ENCODE measurements at places on chromosomes 7 and 10.
A peak's percentile ranks its signal among the peaks of the same experiment; 100 is the strongest.

- no peak for DNase-seq
Measured at GRCh38 chr10:118845776-118846175, 91.0 kb upstream of the CACUL1 start.

DNA sequence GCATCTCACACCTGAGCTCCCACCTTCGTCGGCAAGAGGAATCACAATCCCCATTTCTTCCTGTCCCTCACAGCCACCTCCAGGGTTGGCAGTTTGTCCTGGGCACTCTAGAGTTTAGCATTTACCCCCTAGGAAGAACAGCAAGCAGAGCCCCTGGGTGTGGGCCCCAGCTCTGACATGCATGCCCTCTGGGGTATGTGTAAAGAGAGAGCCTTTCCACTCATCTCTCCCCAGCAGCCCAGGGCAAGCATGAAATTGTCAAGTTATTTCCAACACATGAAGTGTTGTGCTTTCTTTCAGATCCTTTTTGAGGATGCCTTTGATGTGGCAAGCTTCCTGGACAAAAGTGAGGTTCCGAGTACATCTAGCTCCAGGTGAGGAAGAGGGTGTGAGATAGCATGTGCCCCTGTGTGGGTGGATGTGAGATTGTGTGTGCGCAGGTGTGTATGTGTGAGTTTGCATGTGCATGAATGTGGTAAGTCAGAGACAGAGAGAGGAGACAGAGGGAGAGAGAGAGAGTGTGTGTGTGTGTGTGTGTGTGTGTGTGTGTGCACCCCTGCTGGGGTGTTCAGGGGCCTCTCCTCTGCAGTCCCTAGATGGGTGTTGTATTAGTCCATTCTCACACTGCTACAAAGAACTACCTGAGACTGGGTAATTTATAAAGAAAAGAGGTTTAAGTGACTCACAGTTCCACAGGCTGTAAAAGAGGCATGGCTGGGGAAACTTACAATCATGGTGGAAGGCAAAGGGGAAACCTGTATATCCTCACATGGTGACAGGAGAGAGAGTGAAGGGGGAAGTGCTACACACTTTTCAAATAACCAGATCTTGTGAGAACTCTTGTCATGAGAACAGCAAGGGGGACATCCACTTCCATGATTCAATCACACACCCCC is 18.1 kb downstream of the STRA8 start:
- no peak for DNase-seq

DNA sequence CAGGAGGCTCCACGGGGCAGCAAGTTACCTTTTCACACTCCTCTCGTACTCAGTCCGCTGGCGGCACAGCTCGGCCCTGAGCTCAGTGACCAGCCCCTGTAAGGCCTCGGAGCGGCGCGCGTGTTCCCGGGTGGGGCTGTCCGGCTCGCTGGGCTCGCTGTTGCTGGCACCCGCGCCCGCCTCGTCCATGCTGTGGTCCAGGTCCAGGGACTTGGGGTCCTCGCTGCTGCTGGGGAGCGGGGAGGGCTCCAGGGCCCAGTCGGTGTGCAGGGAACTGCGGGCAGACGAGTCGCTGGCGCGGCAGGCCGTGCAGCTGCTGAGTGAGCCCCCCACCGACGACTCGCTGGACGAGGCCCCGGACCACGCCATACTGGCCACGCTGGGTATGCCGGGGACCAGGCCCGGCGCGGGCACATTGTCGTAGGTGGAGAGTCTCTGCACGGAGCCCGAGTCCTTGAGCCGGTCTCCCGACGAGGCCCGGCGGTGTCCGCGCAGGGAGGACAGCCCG is 143.8 kb downstream of the MAPK8 start:
- no peak for DNase-seq

GRCh38 chr10:12583891-12584595 is 234.7 kb downstream of the CAMK1D start:
- no peak for DNase-seq

GRCh38 chr10:49365275-49365674 is 30.6 kb downstream of the DRGX start:
- no peak for DNase-seq

GRCh38 chr7:18693816-18694215 is 198.3 kb downstream of the HDAC9 start:
- DNase-seq, result no peak

DNA sequence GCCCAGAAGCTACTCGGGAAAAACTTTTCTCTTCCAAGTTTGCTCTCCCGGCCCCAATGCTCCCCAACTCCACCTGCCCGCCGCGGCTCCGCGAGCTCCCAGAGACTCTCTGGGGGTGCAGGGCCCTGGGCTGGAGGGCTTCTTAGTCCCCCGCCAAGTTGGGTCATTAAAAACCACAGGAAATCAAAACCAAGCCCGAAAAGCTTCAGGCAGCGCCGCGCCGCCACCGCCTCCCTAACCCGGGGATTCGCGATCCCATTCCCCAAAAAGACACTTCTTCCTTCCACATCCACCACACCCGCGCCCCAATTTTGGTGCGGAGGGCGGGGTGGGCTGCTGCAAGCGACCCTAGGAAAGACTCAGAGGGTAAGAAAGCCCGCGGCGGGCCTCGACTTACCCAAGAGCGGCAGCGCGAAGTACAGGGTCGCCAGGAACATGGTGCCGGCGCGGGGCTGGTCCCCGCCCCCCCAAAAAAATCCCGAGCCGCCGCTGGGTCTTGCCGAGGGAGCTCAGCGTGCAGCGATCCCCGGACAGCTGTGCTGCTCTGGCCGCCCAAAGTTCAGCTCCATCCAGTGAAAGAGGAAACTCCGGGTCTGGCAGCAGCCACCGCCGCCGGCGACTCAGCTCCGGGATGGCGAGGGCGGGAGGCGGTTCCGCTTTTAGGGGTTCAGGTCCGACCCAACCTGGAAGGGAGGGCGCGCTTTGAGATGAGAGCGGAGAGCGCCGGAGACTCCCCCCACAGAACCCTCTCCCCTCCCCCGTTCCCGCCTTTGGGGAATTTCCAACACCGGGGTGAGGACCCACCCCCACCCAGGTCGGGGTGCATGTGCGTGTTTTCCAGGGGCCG is 1.2 kb downstream of the GFRA1 start:
- peak; percentile 45 for DNase-seq

- no peak for DNase-seq
Measured at GRCh38 chr7:104950006-104950405, 64.0 kb upstream of the KMT2E start.

- DNase-seq, result no peak
Measured at GRCh38 chr7:22718200-22718711, 8.7 kb upstream of the IL6 start.

GRCh38 chr7:35729061-35729783 is 34.3 kb upstream of the HERPUD2 start:
- no peak for DNase-seq

DNA sequence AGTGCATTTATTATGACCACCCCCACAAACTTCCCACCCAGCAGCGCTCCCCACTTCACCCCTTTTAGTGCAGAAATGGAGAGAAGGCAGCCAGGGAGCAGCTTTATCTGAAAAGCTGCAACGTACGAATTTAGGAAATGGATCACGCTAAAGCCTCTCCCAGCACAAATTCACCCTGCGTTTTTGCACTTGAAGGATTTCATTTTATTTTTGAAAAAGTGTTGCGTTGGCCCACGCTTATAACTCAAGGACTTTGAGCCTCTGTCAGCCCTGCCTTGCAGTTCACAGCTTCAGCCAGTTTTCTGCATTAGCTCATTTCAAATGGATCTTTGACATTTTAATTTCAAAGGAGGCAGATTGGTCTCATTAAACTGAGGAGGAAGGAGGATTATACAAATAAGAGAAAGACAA is 556.1 kb downstream of the KCNMA1 start:
- DNase-seq, result no peak

DNA sequence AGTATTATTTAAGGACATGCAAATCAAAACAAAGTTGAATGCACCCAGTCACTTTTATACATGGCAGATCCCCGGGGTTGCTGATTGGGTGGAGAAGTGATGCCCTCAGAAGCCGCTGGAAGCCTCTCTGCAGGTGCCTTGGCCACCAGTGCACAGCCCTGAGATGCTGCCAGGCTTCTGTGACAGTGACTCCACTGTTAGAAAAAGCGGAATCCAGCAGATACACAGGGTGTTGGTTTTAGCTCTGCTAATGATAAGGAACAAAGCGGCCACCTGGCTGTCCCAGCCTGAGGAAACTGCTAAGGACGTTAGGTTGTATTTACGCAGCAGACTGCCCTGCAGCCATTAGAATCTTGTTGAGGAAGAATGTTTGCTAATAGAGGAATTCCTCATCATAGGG is 47.5 kb downstream of the JAKMIP3 start:
- DNase-seq, result no peak

DNA sequence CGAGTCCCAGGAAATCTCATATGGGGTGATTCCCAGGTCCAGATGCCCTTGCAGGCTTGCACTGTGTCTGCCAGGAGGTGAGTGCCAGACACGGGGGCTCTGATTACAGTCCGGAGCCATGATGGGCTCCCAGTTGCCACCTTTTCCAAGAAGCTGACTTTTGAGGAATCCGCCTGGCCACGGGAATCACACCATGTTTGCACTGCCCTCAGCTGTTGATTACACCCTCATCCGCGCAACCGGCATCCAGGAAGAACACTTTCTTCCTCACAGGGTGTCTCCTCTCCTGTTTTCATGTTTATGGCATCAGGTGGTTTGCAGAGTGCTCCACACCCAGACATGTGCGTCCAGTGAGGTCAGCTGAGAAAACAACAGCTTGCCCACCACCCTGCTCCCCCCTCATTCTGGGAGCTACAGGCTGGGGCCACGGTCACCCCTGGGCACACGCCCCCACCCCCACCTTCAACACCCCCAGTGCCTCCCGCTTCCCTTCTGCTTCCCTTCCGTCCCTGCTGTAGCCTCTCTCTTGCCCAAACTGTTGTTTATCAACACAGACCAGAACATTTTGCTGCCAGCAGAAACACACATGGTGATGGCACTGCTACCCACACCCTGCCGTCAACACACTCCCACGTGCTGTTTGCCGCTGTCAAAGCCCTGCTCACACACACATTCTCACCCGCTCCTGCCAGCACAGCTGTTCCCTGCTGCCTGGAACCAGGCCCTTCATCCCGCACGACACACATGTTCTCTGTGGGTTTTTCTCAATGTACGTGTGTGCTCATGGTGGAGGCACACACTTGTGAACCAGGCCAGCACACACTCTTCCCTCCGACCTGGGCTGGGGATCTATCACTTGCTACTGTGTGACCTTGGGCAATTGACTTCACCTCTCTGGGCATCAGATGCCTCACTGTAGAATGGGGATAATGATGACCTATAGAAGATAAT is 35.8 kb downstream of the DDIT4 start:
- DNase-seq, result no peak

- no peak for DNase-seq
Measured at GRCh38 chr7:151740081-151740851, 136.6 kb downstream of the PRKAG2 start.

DNA sequence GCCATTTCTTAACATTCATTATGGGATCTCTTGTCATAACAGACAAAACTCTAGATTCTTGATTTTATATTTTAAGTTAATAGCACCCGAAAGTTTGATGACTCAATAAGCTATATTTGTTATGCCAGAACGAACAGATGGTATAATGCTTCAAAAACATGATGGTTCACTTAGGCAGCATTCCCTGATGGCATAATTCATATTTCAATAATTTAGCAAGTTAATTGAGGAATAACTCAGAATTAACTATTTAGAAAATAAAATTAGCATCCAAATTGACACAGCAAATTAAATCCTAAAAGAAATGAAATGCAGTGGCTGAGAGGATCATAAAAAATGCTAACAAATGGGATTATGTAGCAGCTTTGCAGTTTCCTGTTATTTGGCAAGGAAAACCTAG is 260.8 kb upstream of the MBL2 start:
- DNase-seq, result no peak

DNA sequence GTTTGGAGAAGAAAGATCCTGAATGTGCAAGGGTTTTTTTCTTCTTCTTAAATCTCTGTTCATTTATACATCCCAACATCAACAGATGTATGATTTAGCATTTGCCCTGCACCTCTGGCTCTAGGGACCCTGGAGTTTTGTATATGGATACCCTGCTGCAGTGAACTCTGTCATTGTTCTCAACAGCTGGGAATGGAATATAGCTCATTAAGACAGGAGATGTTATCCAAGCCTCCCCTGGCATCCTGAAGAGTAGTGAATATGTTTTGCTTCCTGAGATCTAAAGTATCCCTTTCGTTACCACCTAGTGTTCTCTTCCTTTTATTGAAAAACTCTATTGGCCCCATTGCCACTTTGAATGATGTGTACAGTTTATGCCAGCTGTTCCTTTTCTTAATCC is 275.9 kb downstream of the EXOC4 start:
- DNase-seq, result no peak

- DNase-seq, result no peak
Measured at GRCh38 chr10:132765435-132765834, 20.5 kb downstream of the NKX6-2 start.

DNA sequence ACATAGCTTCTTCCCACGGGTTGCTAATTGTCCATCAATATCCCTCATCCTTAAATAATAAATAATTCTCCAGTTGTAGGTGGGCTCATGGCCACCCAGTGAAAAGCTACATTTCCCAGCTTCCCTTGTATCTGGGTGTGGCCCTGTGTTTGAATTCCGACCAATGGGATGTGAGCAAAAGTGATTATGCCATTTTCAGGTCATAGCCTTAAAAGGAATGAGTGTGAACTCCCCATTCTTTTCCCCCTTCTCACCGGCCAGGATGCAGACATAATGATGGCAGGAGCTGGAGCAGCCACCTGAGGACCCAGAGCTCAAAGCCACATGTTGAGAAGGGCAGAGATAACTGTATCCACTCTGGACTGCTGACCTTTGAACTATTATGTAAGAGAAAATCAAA is 30.3 kb upstream of the CALU start:
- DNase-seq, result no peak

DNA sequence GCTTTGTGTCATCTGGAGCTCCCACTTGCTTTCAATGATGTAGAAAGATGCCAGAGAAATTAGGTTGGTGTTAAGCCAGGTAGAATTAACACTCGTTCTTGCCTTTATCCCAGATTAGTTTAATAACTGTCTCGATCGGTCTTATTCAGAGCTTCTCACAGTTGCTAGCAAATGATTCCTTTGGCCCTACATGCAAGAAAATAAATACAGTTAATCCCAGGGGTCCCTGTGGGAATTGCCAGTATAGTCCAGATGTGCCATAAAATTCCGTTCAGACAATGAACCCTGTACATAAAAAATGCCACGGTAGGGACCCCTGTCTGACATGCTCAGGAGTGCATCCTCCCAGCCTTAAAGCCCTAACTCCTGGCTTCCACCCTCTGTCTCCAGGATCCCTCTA is 207.5 kb downstream of the ARHGAP12 start:
- no peak for DNase-seq
